ENCODE measurements at places on chromosomes 12 and 14. TPM values are rescaled to one million over a fixed set of nuclear protein-coding genes. Genes with fewer than 3 reads are reported as not detected.

GRCh38 chr12:112350593-112351592 is 31.3 kb downstream of the HECTD4 start:
- DNase-seq = no peak
- no peak overlapping the region for H3K27ac ChIP-seq
- peaks cover 4% of the 10 kb centered on the region for H3K4me1 ChIP-seq
- H3K27me3 ChIP-seq = no peaks in the 10 kb centered on the region
- no peak overlapping the region for H3K4me3 ChIP-seq
- no peaks in the 10 kb centered on the region for H3K36me3 ChIP-seq

Gene KRT79
- not detected for total RNA-seq

Gene LMBR1L
- total RNA-seq = 143 TPM

GRCh38 chr14:77543637-77544334 is 45.2 kb upstream of the ISM2 start:
- no peak for DNase-seq
- H3K4me1 ChIP-seq = peaks cover 17% of the 10 kb centered on the region
- H3K27me3 ChIP-seq = no peaks in the 10 kb centered on the region
- H3K4me3 ChIP-seq = no peak overlapping the region
- H3K36me3 ChIP-seq = peaks cover 12% of the 10 kb centered on the region

DNA sequence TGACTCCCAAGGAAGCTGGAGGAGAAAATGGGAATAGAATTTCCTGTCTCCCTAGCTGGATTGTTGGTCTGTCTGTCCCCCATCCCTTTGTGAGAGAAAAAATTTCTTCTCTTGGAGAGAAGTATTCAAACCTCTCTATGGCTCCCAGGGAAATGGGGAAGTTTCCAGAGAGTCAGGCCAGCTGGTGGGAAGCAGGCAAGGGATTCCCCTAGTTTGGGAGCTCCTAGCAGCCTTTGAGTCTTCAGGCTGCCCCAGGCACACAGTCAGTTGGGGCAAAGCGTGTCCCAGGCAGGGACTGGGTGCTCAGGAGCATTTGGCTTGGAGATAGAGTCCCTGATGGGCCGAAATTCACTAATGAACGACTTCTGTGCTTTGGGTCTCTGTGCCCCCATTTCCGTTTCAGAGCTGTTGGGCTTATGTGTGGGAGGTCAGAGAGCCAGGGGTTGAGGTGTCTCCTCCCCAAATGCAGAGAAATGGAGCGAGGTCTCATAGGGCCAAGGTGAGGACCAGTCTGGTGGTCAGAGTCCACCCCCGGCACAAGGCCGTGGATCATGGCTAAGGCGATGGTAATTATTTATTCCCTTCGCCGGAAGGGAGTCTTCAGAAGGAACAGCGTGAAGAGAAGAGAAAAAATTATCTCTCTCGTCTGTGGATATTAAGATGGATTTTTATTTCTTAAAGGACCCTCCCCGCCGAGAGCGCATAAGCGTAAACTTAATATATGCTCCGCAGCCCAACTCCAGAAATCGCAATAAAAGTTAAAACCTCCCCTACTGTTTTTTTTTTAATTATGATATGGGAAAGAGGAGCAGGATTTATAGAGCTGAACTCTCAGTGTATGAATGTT is 6.6 kb upstream of the HOXC9 start:
- no peaks in the 10 kb centered on the region for H3K36me3 ChIP-seq
- no peak overlapping the region for H3K4me3 ChIP-seq
- no peak overlapping the region for H3K27ac ChIP-seq
- no peak for DNase-seq
- H3K4me1 ChIP-seq = peaks cover 4% of the 10 kb centered on the region
- peaks cover 100% of the 10 kb centered on the region for H3K27me3 ChIP-seq
